ENCODE measurements at places on chromosomes 1 and 21.

GRCh38 chr1:230627767-230628166, 14.5 kb upstream of the COG2 start:
- DNase-seq = no peak

DNA sequence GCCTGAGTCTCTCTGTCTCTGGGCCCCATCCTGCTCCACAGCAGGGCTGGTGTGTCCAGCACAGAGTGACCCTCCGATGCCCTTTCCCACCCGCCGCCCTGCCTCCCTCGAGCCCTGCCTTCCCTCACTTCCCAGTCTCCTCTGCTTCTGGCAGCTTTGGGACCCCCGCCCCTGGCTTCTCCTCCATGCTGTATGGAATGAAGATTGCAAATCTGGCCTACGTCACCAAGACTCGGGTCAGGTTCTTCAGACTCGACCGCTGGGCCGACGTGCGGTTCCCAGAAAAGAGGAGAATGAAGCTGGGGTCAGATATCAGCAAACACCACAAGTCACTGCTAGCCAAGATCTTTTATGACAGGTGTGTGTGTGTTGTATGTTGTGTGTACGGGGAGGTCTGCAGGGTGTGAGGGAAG, 14.3 kb downstream of the MOV10 start:
- DNase-seq = no peak

DNA sequence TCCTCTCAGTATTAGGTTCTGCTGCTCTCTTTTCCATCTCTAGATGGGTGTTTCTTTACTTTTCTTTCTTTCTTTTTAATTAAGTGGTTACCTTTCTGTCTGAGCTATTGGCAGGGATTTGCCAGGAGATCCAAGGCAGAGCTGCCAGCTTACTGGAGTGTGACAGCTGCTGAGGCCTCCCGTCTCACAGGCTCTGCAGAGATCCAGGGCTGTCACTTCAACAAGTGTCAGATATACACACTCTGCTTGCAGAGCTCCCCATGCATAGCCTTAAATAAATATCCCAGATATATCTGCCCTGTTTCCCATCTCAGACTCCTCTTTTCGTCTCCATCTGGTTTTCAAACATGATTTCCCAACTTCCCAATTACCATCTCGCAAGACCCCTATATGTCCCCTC, 124.3 kb downstream of the NOS1AP start:
- DNase-seq = no peak

DNA sequence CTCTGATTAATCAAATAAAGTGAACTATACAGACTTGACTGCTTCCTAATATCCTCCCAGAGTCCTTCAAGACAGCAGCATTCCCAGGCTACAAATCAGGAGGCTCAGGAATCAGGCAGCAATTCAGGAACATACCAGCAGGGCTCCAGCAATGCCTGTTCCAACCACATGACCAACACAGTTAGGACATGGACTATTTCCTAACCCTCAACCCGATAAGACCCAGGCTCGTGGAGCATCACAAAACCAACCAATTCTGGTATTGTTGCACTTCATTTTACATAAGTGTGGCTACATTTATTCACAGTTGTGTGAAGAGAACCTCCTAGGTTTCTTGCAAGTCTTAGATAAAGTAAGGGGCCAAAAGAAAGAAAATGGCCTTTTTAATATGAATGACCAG, 546.2 kb upstream of the ADGRL2 start:
- no peak for DNase-seq

DNA sequence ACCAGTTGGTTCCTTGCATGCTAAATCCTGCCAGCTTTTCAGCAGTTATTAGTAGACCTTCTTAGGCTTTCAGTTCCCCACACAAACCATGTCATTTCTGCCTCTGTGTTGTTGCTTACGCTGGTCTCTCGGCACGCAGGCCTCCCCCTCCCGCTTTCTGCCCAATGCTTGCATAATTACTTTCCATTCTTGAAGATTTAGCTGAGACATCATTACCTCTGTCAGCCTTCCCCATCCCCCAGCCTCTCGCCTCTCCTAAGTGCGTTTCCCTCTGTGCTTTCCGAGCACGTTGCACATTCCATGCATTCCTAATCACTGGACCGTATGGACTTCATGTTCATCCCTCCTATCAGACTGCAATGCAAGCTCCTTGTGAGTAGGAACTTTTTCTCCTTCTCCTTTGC, 26.8 kb downstream of the TSHB start:
- peak; percentile 35 for DNase-seq

GRCh38 chr1:5917591-5918274, 74.5 kb downstream of the NPHP4 start:
- no peak for DNase-seq

DNA sequence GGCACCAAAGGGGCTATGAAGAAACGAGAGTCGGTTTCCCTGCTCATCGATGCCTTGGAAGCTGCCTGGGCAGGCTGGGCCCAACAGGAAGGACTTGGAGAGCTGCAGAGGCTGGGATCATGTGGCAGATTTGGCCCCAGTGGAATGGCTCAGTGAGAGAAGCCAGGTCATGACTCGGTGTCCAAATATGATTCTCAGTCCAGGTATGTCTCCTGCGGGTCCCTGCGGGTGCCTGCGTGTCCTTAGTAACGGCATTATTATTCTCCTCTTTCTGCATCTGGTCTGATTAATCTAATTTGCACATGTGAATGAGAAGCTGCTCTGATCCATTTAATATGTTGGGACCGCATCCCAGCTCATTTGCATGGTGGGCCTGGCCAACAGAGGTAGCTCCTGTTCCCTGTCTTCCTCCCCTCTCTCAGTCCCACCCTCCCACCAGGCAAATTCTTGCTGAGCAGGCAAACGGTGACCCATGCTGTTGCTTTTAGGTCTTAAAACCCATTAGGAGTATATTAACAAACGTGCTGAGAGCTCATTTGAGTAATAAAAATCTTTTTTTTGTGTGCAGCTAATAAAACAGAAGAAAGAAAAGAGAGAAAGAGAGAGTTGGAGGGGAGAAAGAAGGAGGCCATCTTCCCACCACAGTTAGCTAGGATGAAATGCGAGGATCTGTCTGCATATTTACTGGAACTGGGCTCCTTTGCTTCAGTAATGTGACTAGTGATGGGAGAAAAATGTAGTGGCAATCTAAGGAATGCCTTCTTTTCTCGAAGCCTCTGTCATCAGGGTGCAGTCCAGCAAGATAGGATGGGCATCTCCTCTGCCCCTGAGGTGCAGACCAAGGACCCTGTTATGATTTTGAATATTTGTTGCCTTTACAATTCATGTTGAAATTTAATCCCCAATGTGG, 133.5 kb downstream of the HMGB4 start:
- peak; percentile 10 for DNase-seq

Measured in fibroblast of the aortic adventitia (primary cell).